ENCODE measurements at places on chromosomes 3 and 15. TPM values are rescaled to one million over a fixed set of nuclear protein-coding genes. Genes with fewer than 3 reads are reported as not detected.

GRCh38 chr3:182092662-182093262, 381.0 kb downstream of the SOX2 start:
- no peak for DNase-seq

DNA sequence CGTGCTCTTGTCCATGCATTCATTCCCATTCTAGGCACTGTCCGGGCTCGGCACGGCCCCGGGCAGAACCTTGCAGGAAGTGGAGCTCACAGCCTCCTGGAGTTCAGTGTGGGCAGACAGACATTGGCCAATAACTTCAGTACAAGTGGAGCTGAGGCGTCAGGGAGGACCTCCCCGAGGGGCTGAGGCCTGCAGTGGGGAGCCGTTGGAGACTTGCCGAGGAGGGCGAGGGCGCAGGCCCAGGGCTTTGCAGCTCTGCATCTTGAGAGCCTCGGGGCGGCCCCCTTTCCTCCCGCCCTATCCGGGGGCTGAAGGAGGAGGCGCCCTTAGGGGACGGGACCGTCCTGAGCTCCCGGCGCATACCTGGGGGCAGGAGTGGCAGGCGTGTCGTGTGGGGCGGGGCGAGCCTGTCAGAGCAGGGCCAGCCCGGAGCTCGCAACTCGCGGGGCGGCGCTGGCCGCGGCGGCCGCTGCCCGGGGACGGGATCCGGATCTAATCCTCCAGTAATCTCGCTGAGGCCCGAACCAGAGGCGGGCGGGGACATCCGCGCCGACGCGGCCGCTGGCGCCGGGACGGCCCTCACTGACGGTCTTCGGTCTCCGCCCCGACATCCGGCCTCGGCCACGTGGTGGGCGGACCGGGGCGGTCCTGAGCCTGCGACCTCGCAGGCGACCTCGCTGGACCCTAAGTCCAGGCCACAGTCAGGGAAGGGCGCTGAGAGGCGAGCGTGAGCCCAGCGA, at the start of gene ACY1:
Gene ACY1, plus strand, starts transcription at position 698 of the 740 bp plus-strand sequence. CDS start 530 bp downstream, outside the sequence.
- DNase-seq, result peak; percentile 93

- no peak for DNase-seq
Measured at GRCh38 chr15:73866881-73867410, 6.4 kb upstream of the TBC1D21 start.

GRCh38 chr15:79406210-79406609, 25.9 kb upstream of the MINAR1 start:
- no peak for DNase-seq

DNA sequence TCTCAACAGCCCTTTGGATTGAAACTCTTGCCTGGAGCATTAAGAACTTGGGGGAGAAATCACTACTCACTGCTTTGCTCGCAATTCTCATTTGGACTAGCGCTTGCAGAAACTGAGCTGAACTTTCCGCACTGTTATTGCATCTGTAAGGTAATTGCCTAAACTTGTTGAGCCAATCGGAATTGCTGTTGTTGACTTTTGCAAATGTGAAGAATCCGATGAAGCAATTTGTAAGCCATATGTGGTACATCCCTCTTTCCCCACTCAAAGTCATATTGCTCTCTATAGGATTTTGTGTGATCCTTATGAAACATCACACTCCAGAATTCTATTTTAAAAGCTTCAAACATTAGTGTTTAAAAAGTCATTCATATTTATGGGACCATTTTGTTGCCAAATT, 191.7 kb upstream of the GBE1 start:
- no peak for DNase-seq

GRCh38 chr3:123285479-123285878, 83.7 kb downstream of the SEC22A start:
- DNase-seq, result no peak

GRCh38 chr3:175911937-175912336, 1052.8 kb downstream of the NAALADL2 start:
- no peak for DNase-seq

DNA sequence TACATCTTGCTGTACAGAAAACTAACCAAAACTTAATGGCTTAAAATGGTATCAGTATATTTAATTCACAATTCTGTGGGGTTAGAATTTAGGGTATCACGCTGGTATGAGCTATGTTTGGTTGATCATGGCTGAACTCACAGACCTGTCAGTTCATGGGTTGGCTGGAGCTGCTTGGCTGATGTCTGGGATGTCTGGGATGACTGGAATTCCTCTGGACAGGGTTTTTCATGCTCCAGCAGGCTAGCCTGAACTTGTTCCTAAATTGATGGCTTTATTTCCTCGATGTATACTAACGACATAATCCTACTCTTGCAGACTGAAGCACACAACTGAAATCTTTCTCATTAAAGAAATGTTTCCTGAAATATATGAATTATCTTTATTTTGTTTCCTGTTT, 338.9 kb upstream of the GBE1 start:
- DNase-seq, result no peak

DNA sequence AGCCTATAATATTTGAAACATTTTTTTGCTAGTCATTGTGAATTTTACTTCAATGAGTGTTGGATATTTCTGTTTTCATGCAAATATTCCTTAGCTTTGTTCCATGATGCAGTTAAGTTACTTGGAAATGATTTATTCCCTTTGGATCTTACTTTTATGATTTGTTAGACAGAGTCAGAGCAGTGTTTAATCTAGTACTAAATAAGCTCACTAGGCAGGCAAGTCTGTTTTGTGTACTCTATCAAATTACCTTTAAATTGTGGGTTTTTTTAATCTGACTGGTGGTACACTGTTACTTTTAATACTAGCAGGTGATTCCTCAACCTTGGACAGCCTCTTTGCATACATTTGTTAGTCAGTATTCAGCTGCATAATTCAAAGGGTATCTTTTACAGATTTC, 173.3 kb upstream of the MBNL1 start:
- DNase-seq, result no peak

DNA sequence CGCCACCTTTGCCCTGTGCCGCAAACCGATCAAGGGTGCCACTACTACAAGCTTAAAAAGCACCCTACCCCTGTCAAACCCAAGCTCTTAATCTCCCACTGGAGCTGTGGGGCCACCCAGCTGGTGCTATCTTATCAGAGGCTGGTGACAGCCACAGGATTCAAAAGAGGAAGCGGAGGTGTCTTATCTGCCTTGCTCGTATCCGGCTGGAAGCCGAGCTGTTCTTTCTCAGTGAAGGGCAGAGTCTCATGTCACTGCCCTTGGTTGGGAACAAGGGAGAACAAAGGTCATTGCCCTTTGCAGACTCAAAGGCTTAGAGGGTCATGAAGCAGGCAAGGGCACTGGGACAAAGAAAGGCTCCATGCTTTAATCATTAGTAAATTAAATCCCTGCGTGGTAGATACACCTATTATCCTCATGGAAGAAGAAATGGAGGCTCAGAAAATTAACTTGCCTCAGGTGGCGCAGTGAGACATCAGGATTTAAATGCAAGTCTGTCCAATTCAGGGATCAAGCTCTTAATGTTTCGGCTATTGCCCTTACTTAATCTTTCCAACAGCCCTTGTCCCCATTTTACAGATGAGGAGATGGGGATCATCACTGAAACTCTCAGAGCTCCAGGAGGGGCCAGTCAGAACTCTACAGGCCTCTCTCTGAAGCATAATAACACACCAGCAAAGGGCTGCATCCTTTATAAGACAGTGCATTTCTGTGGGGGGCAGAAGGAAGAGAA, 360.0 kb upstream of the PROK2 start:
- DNase-seq, result no peak

DNA sequence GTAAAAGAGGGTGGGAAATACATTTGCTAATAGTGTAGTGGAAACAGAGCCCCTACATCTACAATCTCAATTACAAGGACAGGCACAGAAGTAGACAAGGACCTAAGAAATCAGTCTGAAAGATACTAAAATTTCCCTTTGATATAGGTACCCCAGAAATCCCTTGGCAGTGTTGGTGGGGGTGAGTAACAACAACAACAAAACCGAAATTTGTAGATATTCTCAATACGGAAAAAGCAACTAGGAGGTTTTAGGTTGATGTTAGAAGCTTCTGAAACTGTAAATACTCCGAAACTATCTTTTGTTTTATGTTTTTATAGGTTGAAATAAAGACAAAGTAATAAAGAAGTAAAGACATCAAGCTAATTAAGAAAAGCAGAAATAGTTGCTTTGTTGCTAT, 323.1 kb upstream of the CBLB start:
- no peak for DNase-seq

DNA sequence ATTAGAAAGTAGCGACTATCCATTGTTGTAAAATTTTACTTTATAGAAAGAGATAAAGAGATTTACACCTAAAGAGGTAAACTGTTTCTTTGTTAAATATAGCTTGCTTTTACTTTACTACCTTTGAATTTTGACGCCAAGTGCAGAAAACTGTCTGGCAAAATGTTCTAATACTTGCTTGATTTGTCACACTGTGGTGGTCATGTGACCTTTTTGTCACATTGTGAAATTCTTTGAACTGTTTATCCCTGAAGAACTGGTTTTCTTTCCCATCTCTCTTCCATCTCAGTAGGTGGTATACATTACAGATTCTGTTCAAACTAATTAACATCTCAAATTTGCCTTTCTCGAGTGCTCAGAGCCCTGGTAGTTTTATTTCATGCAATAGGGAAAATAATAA, 327.4 kb downstream of the NAALADL2 start:
- DNase-seq, result peak; percentile 2

DNA sequence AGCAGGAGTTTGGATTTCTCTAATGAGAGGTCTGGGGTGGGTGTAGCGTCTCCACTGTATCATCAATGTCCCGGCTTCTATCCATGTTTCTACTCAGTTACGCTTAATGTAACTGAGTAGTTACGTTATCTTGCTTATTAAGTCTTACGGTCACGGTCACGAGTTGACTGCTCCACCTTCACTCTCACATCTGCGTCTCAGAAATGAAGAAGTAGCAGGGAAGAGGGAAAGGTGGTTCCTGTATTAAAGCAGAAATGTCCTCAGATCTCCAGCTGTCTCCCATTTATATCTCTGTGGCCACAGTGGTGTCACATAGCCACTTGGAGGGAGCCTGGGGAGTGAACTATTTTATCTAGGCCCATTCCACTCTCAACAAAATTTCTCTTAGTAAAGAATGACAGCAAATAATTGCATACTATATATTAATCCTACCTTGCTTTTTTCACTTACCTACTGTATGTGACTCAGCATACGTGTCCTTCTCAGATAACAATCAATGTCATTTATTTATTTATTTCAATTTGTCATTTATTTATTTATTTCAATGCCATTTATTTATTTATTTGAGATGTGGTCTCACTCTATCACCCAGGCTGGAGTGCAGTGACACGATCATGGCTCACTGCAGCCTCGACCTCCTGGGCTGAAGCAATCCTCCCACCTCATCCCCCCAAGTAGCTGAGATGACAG, 39.7 kb upstream of the RNU6-1 start:
- DNase-seq, result no peak

GRCh38 chr15:40429068-40429710, 11.6 kb upstream of the BAHD1 start:
- no peak for DNase-seq

The KIF23 gene
- 29.3 TPM for total RNA-seq

The RSL24D1 gene
- 95.2 TPM for total RNA-seq

The TJP1 gene
- 71.8 TPM for total RNA-seq

The GASK1A gene
- total RNA-seq, result 0.63 TPM

The RTP3 gene
- not detected for total RNA-seq

The SPINT1 gene
- 7.8 TPM for total RNA-seq

The LSAMP gene
- total RNA-seq, result 4.5 TPM

The STIMATE gene
- 10.3 TPM for total RNA-seq
